SK-MEL-5 (cell line): ENCODE measurements at places on chromosomes 7 and 10.

DNA sequence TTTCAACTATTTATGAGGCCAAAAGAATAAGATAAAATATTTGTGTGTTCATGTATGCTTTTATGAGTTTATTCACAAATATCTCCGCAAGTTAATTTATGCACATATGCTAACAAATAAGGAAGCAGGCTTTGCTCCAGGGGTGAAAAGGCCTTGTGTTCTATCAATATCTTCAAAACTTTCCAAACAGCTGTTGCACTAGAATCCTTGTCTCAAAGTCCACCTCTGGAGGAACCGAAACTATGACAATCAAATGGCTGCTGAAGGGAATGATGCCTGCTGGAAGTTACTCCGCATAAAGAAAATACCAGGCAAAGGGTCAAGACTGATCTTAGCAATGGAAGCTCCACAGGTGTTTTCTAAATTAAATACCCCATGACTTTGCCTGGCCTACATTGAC is 145.0 kb upstream of the GHITM start:
- no peak for DNase-seq

- no peak for DNase-seq
Observed at GRCh38 chr7:156897673-156898072, 4.7 kb upstream of the LMBR1 start.

DNA sequence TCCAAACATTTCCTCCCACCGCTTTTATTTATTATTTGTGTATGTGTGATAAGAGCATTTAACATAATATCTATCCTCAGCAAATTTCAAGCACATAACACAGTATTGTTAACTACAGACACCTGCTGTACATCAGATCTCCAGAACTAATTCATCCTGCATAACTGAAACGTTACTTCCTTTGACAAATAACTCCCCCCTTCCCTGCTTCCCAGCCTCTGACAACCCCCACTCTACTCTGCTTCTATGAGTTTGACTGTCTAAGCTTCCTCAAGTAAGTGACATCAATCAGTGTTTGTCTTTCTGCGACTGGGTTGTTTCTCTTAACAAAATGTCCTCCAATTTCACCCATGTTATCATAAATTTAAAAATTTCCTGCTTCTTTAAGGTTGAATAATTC is 22.1 kb downstream of the C10orf71 start:
- DNase-seq = no peak

DNA sequence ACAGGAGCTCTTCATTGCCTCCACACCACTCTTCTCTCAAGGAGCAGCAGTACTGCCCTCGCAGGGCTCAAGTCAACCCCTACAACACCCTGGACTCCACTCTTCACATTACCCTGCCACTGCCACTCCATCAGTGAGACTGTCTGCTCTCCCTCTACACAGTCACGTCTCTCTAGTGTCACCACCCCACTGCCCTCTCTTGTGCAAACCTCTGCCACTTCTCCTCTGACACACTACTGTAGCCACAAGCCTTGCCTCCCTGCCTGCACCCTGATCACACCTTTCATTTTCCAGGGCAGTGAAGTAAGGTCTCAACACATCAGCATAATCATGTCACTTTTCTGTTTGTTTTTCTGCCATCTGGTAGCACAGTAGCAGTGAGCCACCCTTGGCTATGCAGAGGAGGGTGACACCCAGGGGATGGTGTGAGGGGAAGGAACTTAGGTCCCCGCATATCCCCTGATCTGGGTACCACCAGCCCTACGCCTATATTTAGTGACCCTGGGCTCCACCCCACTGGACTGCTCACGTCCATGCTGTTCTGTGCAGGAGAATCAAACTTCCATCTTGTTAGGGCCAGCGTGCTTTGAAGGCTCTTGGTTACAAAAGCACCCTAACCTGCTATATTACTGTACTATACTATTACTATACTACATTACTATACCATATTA is 1.6 kb downstream of the C10orf143 start:
- DNase-seq = no peak

DNA sequence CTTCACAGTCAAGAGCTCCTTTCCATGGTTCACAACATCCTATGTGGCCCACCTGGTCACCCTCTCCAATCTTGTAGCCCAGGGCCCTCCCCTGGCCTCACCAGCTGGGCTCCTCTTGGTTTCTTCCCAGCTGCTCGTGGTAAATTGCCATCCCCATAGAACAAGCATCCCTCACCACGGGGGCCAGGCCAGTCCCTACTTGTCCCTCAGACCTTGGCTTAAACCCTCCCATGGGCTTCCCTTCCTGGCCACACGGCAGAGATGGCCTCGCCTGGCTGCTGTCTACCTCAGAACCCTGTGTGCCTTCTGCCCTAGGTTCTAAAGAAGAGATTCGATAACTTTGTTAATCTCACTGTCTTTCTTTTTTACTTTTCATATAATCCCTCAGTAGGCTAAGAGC is 153.3 kb upstream of the TCERG1L start:
- no peak for DNase-seq

DNA sequence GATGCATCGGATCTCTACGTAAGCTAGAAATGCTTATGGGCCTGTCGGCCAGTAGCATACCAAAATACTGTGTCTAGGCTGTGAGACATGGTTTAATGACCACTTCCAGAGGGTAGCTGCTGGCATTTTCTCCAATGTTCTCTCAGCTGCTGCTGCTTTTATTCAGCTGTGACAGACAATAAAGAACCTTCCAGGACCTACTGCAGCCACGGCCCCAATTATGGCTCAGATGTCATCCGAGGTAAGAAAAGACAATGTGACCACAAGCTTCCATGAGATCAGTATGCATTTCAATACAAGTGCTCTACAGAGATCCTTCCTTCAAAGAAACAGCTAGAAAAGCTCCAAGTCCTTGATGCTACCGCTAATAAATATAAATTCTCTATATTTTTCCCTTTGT is 256.2 kb downstream of the SDHAF3 start:
- DNase-seq = no peak

- no peak for DNase-seq
Observed at GRCh38 chr10:89887406-89887805, 186.0 kb downstream of the KIF20B start.

GRCh38 chr10:131630772-131631258 is 270.0 kb upstream of the PPP2R2D start:
- DNase-seq = no peak

DNA sequence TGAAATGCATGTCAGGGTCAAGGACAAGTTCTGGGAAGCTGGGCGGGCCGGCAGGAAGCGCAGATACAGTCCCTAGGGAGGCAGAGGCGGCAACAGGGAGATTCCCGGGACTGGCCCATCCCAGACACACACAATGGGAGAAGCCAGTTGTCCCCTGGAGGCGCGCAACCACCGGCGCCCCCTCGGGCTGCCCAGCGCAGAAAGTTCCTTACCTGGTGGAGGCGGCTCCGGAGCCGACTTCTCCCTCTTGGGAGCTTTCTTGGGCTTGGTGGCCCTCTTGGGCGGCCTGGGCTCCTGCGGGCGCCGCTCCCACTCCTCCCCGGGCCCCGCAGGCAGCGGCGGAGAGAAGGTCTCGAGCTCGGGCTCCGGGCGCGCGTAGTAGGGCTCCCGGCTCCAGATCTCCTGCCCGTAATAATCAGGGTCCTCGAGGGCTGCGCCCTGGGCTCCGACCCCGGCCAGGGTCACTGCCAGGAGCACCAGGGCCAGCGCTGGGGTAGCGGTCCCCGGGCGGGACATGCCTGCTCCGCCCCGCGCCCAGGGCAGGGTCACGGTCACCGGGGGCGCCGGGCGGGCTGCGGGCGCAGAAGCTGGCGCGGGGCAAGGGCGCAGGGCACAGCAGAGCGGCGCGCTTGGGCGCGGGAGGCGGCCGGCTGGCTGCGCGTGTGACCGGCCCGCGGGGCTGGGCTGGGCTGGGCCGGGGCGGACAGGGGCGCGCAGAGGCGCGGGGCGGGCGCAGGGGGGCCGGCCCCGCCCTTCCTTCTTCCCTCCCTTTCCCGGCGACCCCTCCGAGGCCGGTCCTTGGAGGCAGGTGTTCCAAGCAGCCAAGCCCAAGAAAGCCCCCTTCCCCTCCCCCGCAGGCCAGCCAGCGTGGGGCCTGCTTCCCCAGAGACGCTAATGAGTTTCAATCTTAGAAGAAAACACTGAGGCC is at the start of gene CPXM2:
Gene CPXM2 (minus strand): TSS at position 664 of the 928 bp plus-strand sequence. CDS start 148 bp downstream, at position 516.
- no peak for DNase-seq

GRCh38 chr10:35745617-35746403 is 103.7 kb upstream of the FZD8 start:
- no peak for DNase-seq

GRCh38 chr7:100353685-100354330 is 4.1 kb upstream of the PILRB start:
- no peak for DNase-seq

DNA sequence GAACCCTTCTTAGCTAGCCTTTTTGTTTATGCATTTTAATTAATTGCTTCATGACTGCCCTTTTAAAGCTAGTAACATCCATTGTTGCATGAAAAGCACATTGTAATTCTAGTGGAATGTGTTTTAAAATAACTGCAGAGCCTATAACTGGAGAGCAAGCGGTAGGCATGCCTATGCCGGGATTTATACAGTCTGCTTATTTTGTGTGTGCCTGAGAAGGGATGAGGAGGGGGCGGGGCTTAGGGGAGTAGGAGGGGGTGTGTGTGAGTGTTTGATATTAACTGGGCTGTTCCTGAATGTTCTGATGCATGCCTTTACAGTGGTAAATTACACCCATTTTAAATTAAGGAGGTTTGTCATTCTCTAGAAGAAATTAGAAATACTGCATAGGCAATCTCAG is 208.1 kb downstream of the TCF7L2 start:
- peak; percentile 8 for DNase-seq

DNA sequence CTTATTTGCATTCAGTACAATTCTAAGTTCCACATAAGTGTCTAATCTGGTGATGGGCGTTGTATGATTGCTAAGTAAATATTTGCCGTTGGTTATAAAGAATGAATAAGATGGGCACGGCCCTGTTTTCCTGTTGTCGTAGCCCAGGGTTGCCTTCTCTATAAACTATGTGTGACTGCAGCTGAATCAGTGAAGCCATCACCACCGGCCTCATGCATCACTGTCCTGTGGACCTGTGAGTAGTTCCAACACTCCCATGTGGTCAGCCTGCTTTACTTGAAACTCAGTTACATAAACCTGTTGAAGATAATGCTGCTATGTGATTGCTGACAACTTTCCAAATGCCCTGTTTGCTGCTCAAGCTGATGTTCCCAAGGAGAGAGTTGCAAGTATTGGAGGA is 21.6 kb upstream of the KLF6 start:
- no peak for DNase-seq

DNA sequence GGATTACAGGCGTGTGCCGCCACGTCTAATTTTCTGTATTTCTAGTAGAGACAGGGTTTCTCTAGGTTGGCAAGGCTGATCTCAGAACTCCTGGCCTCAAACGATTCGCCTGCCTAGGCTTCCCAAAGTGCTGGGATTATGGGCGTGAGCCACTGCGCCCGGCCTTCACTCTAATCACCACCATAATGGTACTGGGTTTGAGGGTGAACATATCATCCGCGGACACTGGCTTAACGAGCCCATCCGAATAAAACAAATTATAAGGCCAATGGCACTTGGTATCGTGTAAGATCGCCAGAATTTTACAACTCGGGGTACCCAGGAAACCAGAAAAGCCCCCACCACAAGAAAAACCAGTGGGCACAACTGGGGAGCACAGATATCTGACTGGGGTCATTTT is 580 bp downstream of the FAM200A start:
- DNase-seq = no peak

GRCh38 chr10:103814626-103815370 is 40.6 kb downstream of the SH3PXD2A start:
- DNase-seq = no peak

GRCh38 chr7:83947260-83947659 is 247.3 kb downstream of the SEMA3A start:
- peak; percentile 82 for DNase-seq

- DNase-seq = no peak
Observed at GRCh38 chr7:102892631-102893278, 20.0 kb upstream of the LRRC17 start.

GRCh38 chr7:41316410-41316809 is 386.5 kb downstream of the INHBA start:
- DNase-seq = no peak

GRCh38 chr10:133391761-133392518 is 2.0 kb upstream of the MTG1 start:
- no peak for DNase-seq

GRCh38 chr7:17371671-17372524 is 73.4 kb downstream of the AHR start:
- DNase-seq = peak; percentile 43

DNA sequence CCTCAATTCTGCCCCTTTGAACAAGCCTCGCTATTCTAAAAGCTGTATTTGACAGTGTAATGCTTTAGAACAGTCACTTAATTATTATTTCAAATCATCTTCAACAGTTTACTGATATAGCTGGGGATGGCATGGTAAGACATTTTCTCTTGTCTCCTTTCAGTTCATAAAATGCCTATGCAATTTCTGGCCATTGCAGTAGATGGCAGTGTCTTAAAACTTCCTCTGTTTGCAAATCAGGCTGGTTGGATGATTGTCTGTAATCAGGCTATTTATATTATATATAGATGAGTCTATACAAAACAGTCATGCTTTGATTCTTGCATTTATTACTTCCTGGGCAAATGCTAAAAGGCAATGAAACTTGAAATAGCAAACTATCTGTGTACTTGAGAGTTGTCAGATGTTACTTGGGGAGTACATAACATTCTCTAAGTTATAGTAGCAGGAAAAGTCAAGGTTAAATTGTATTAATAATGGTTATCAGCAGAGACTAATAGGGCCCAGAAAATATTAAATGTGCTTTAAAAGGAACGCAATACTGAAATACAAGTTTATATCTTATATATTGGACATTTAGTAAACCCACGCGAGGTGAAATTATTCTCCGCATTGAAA is 55.5 kb upstream of the LHFPL3 start:
- peak; percentile 77 for DNase-seq

DNA sequence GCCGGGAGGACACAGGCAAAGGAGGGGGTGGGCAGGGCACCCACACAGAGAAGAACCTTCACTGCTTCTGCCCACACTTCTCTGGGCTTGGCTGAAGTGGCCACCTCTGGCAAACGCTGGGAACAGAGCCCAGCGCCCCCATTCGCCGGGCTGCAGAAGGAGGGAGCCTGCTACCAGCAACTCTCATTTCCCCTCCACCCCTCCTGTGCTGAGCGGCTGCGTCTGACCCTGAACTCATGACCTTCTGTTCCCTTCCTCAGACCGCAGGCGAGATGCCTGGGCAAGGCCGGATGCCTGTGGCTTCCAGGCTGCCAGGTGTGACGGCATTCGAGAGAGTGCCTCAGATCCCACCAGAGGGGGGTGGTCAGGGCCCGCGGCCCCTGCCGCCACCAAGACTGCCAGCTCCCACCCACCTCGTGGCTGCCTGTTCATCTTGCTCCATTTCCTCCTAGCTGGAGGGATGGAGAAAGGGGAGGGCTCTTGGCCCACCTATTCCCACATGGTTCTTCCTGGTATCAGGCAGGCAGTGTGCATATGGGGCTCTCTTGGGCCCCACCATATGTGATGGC is 19.8 kb downstream of the DNAJB12 start:
- no peak for DNase-seq
